Activated CD4-positive, alpha-beta T cell treated with anti-CD3 and anti-CD28 coated beads for 4 hours (primary cell): ENCODE measurements at places on chromosomes 4 and X.

DNA sequence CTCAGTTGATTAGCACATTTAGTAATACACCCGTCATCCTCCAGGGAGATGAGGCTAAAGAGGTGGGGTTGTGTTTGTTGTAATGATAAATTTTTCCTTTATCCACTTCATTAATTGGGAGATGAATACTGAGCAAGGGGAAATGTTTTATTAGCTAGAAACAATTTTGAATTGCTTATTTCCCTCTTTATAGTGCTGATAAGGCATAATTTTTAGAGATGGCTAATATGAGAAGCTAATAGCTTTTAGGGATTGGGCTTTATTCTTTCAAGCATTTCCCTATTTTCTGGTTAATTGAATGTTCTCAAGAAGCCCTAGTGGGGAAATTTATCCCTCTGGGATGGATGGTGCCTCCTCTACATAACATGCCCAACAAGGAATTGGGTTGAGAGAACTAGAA lies 365.2 kb upstream of the IGFBP7 start:
- no peak for DNase-seq

GRCh38 chr4:155220025-155220424 lies 11.6 kb downstream of the NPY2R start:
- no peak for DNase-seq

DNA sequence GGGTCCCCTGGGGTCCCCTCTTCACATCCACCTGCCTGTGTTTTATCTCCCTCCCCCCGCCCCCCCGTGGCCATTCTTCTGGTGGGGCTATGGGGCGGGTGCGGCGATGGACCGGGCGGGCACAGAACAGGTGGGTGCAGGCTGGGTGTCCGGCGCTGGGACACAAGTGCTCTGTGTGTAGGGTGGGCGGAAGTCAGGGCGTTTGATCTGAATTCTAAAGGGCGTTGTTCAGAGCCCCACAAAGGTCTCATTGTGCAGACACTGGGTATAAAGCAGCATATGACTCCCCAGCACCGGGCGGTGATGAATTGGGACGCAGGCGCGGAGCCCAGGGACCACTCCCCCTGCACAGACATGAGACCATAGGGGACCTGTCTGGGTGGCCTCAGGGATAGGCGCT lies at the start of gene GJB1:
Gene GJB1, plus strand, starts transcription at position 296 of the 400 bp plus-strand sequence. CDS start 484 bp downstream, outside the sequence.
- DNase-seq = no peak

DNA sequence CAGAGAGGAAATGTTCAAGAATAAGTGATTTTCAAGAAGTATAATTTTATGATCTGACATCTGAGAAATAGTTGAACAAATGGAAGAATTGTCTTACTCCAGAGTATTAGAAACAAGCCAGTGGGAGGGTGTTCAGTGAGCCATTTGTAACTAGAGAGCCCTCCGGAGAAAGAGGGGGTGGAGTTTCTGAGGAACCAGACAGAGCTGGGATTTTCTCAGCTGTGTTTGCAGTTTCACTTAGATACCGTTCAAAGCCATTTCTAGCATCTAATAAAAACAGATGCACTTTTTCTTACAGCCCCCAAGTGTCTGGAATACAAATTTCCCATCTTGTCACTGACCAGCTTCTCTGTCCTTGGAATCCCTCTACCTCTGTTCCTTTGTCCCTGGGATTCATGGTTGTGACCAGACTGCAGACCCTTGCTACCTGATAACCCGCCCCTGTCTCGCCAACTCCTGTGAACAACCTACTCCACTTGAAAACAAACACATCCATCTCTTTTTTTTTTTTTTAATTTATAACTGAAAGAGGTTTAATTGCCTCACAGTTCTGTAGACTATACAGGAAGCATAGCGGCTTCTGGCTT lies 132.8 kb upstream of the KLF3 start:
- no peak for DNase-seq

GRCh38 chrX:49921109-49921508 lies 1.3 kb upstream of the CLCN5 start:
- no peak for DNase-seq

- DNase-seq = no peak
Measured at GRCh38 chr4:40808926-40809457, 59.2 kb downstream of the NSUN7 start.

- no peak for DNase-seq
Measured at GRCh38 chrX:861921-862320, 231.3 kb downstream of the SHOX start.

DNA sequence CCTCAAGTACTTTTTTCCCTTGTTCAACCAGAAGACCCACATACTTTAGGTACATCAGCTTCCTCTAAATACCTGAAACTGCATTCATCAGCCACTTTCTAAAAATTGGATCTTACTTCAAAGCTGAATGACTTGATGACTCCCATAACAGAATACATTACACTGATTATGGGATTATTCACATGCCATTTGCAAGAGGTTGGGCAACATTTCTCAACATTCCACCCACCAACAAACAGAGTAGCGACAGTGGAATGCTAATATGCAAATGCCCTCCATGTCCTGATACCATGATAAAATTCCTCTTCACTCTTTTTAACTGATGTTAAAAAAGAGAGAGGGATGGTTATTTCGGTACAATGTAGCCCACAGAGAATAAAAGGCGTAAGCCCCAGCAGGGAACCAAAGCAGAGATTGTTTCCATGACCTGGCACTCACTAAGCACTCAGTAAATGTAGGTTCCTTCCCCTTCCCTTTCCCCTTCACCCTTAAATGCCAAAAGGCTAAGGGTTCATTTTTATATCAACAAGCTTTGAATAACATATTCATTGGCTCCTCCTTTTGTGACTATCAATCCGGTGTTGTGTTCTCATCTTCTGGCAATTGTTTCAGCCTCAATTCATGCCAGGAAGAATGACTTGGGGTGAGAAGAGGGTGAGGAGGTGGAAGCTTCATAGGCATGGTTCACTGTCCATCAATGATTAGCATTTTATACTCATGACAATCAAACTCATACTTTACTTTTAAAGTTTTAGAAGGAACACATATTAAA lies 317.2 kb downstream of the DHX15 start:
- DNase-seq = no peak

GRCh38 chr4:30601070-30601865 lies 118.9 kb upstream of the PCDH7 start:
- no peak for DNase-seq

DNA sequence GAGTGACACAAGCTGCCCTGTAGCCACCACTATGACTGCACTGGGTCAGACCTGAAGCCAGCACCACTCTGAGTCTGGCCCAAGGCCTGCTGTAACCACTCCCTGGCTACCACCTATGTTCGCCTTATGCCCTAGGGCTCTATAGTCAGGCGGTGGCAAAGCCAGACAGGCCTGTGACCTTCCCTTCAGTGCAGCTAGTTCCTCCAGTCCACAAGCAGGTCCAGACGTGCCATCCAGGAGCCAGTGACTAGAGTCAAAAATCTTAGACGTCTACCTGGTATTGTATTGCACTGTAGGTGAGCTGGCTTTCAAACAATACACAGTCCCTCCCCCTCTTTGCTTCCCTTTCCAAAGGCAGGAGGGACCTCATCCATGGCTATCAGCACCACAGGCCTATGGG lies 54.0 kb upstream of the RNF128 start:
- DNase-seq = no peak

DNA sequence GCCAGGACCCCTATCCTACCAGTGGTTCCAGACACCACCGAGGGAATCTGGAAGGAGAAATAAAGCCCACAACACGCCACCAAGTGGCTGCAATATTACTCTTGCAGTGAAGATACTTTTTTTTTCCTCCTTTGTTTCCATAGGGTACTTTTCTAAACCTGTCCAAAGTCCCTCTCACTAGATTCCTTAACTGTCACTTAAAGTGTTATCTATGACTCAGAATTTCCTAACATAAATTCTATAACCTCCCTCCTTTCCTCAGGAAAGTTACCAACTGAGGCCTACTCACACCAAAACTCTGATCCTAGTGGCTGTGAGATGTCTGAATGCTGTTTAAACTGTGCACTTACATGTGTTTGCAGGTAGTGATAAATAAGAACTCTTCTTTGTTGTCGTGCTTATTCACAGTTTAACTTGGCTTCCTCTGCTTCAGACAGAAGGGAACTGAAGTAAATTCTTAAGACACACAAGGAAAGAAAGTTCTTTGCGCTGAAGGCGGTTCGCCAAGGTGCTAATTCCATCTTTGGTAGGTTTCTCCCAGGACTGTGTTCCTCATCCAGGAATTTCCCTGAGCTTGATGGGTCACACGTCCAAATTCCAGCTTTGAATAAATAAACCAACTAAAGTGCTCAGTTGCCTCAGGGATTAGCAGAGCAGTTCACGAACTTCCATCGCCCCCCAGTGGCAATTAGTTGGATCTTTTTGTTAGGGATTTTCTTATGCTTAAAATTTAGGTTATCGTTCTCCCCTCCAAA lies 10.7 kb upstream of the HCCS start:
- DNase-seq = no peak

- DNase-seq = no peak
Measured at GRCh38 chrX:20500171-20500865, 233.6 kb upstream of the RPS6KA3 start.

- DNase-seq = no peak
Measured at GRCh38 chr4:120008957-120009356, 57.7 kb downstream of the MAD2L1 start.

DNA sequence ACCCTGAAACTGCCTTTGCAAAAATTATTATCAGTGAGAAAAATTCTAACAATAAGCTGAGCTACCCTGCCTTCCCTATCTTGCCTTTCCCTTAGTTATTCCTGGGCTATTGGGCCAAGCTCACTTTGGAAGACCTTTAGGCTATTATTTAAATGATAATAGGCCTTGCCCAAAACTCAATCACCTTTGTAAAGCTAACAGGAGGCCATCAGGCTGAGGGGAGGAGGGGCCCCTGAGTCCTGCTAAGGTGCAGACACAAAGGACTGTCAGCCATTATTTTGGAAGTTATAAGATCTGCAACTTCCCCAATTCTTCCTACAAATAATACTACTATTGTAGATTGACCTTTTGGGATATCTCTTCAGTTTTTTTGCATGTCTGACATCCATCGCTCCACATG lies 278.8 kb upstream of the DIAPH2 start:
- no peak for DNase-seq

GRCh38 chr4:130659320-130659719 lies 1563.4 kb downstream of the C4orf33 start:
- no peak for DNase-seq

- no peak for DNase-seq
Measured at GRCh38 chrX:27597508-27597907, 7.4 kb downstream of the DCAF8L2 start.

GRCh38 chrX:153649178-153649914 lies 2.3 kb downstream of the DUSP9 start:
- peak; percentile 33 for DNase-seq

- DNase-seq = no peak
Measured at GRCh38 chr4:87088186-87088585, 132.2 kb downstream of the KLHL8 start.

DNA sequence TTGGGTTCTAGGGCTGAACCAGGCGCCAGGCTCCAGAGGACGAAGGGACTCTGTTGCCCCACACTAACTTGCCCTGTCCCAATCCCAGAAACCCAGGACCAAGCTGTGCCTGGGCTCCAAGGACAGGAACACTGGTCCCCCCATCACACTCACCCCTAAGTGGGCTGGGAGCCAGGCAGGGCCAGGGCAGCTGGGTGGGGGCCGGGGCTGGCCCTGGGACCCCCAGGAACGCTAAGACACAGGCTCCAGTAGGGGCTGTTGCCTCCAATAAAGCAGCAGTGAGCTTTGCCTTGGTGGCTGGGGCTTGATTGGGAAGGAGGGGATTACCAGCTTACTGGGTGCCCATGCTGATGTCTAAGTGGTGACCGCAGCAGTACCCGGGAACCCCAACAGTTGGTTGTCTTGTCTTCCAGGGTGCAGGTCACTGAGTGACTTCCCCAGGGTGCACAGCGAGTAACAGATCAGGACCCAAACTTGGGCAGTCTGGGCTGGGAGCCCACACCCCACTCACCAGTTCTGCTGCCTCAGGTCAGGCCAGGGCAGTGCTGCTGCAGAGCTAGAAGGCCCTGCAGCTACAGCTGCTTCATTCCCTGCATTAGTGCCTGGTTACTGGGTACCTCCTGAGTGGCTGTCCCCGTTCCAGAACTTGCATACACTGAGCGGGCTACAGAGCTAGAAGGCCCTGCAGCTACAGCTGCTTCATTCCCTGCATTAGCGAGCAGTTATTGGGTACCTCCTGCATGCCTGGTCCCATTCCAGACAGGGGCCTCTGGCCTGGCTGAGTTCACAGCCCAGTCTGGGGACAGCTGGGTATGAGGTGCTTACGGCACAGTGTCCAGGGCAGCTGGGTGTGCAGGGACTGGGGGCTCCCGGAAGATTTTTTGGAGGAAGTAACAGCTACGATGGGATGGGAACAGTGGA lies 9.4 kb upstream of the ADD1 start:
- DNase-seq = no peak

DNA sequence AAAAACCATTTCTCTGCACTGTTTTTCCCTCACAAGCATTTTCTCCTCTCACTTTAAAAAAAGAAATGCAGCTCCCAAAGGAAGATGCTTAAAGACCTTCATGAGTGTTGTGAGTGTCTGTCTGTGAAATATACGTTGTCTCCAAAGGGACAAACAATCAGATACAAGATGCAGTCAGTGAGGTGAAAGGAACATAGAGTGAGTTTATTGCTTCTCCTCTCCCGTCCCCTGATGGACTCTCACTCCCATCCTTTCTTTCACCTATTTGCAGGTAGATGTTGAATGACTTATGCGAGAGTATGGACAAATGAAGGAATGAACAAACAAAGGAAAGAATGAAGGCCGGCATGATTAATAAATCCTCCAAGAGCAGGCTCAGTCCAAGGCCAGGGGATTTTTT lies 561.2 kb upstream of the DIPK2B start:
- no peak for DNase-seq

- no peak for DNase-seq
Measured at GRCh38 chr4:176303938-176304337, 15.8 kb upstream of the SPCS3 start.

DNA sequence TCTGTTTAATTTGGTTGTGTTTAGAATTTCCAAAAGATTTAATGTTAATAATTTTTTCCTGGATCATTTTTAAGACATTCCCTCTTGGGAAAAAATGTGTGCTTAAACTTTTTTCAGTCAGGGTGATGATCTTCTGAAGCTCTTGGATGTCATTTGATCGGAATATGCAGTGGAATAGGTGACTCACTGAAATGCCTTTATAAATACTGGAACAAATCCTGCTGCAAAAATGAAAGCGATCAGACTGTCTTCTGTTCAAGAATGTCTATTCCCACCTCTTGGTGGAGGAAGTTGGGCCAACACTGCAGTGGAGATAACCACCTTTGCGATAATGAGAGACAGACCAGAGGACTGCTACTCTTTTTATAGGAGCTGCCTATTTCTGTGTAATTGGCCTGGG lies 46.7 kb downstream of the LARP1B start:
- no peak for DNase-seq

DNA sequence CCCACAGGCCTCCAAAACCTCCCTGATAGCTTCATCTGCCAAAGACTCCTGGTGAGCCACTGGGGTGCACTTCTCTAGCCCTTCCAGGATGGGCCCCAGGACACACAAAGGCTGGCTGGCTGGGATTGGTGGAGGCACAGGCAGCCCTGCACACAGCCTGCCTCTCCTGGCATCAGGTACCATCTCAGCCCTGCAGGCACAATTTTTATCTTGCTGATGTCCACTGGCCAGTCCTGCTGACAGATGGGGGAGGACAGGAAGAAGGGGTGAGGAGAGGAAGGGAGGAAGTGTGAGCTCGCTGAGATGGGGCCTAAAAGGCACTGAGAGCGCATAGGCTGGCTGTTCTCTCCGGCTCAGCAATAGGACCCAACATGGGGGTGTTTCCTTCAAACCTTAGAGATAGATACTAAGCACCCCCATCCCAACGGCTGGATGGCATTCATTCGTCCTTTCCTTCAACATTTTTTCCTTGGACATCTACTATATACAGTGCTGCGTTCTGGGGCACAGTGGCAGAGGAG lies 92.7 kb downstream of the PJA1 start:
- no peak for DNase-seq

GRCh38 chr4:73883306-73883705 lies 14.1 kb downstream of the CXCL1 start:
- DNase-seq = no peak
